WERI-Rb-1 (cell line): ENCODE measurements at places on chromosomes 7 and 10.

DNA sequence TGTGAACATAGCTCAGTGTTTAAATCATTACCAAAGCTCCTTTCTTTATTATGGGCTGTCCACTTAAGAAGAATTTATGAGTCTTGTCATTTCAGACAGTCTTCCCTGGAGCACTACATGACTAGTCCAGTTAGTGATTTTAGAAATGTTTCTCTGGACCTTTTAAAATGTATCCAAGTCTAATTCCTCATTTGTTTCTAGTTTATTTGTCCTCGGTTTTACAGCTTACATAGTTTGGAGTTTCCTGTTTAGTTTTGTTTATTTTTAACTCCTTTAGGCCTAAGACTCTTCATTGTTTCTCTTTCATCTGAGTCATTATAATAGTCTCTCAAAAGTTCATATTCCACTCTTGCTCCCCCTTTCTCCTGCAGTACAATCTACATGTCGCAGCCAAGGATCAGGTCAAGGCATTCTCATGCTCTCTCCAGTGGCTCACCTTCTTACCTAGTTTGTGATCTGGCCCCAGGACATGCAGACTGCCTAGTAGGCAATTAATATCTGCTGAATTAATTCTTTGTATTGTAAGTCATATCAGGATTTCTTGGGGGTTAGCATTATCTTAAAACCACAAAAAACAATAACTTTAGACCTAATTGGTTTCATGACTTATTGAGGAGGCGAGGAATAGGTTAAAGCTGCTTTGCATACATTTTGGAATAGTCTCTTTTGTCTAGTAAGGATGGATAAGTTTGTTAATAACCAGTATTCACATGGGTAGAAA, 93.8 kb downstream of the MAPK8 start:
- no peak for DNase-seq

DNA sequence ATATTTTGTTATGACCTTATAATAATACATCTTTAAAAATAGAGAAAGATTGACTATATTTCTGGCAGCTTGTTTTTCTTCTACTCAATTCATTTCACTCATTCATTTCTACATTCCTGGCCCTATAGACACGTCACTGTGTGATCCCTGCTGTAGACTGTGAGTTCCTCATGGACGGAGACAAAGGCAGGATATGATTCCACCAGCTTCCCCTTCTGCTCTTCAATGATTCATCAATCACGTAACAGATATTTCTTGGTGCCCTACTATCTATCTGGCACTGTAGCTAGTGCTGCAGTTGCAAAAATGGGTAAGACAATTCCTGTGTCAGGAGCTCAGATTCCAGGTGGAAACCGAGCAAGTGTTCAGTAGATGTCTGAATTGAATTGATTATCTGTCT, 415.0 kb downstream of the SFMBT2 start:
- DNase-seq = no peak

- no peak for DNase-seq
These were observed 5.2 kb upstream of the GATA3 start for GRCh38 chr10:8049045-8049864.

DNA sequence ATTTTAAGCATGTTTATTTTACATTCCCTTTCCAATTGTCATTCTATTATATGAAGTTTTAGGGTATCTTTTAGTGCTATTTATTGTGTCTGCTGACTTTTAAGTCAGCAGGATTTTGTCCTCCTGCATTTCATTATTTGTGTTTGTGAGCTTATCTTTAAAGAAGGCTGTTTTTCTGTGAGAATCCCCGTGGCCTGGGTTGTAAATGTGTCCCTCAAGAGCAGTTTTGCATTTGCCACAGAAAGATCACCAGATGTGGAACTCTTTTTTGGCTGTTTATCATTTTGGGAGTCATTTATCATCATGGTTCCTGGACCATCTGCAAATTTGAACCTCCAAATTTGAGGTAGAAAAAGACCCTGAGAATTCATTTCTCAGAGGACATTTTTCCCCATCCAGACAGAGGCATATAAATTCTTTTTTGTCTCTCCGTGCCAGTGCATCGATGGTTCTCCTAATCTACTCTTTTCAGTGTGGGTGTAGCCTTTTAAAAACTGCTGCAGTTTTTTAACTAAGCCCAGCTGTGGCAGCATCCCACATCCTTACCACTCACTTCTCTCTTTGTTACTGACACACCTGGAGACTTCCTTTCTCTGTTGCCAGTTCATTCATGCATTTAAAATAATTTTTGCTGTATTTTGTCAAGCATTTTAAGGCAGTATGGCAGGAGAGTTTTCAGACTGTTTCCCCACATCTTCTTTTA, 20.1 kb upstream of the MTURN start:
- no peak for DNase-seq

DNA sequence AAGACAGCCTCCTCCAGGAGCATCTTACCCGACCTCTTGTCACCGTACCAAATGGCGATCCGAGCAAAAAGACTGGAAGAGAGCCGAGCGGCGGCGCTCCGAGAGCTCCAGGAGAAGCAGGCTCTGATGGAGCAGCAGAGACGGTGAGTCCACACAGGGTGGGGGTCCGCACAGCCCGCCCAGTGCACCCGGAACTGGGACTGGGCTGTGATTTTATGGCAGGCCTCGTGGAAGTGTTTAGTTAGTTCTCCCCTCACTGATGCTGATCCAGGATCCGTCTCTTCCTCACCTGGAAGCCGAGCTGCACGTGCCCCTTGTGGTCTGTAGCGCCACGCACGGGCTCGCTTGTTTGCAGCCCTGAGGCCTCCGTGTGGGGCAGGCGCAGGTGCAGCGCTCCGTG, 19.6 kb downstream of the LRRC27 start:
- no peak for DNase-seq
